ENCODE measurements at places on chromosomes 11 and 22.

DNA sequence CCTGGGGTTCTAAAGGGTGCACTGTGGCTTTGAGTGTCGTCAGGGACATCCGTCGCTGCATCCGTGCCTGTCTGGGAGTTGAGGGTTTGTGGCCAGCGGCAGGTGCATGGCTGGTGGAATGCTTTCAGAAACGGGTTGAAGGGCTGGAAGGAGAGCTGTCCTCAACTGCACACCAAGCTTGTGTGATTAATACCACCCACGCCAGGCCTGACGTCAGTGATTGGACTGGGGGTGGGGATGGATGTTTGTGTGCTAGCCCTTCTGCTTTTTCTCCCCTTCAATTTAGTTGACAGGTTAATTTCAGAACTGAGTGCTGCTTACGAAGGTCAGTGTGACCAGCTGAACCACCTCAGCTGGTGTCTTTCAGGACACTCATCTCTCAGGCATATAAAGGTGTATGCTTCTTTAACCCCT, 3.2 kb upstream of the GAB2 start:
- no peak for DNase-seq

GRCh38 chr11:105181521-105181920, 42.0 kb upstream of the CARD18 start:
- DNase-seq, result no peak

DNA sequence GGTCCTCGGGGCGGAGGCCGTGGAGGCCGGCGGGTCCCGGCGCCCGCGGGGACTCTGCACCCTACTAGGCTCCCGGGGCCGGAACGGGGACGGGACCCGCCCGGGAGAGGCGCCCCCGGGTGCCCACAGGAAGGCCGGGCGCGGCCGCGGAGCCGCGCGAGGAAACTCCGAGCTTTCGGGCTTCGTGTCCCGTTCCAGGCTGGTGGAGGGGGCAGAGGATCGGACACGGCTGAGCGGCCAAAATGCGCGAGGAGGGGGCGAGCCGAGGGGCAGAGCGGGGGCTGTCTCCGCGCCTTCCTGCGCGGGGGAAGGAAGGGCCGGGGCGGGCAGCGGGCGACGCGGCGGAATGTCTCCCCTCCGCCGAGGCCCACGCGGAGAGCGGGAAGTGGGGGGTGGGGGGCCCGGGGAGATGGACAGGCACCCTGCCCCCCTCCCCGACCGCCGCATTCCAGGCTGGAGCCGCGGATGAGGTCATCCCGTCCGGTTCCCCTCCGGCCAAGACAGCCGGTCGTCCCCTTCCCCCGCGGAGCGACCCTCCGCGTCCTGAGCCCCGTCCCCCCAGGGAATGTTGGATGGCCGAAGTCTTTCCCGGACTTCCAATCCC, 430 bp downstream of the CDC42EP1 start:
- no peak for DNase-seq

DNA sequence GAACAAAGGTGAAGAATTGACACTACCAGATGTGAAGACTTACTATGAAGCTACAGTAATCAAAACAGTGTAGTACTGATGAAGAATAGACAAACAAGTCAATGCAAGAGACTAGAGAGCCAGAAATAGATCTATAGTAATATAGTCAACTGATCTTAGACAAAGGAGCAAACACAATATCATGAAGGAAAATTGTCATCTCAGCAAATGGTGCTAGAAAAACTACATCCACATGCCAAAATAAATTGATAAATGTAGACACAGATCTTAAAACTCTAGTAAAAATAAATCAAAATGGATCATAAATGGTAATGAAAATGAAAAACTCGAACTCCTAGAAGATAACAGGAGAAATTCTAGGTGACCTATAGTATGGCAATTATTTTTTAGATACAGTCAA, 609.5 kb downstream of the NELL1 start:
- no peak for DNase-seq

- DNase-seq, result no peak
These were observed 45.7 kb upstream of the TUB start for GRCh38 chr11:8035200-8035855.

- DNase-seq, result no peak
These were observed 23.0 kb downstream of the MOGAT2 start for GRCh38 chr11:75740681-75741080.
